ENCODE measurements at places on chromosomes 1 and 21.

GRCh38 chr1:166272155-166272554 is 105.4 kb upstream of the FAM78B start:
- no peak overlapping the region for H3K4me3 ChIP-seq
- no peaks in the 10 kb centered on the region for H3K36me3 ChIP-seq
- DNase-seq: no peak
- H3K4me1 ChIP-seq: no peaks in the 10 kb centered on the region

DNA sequence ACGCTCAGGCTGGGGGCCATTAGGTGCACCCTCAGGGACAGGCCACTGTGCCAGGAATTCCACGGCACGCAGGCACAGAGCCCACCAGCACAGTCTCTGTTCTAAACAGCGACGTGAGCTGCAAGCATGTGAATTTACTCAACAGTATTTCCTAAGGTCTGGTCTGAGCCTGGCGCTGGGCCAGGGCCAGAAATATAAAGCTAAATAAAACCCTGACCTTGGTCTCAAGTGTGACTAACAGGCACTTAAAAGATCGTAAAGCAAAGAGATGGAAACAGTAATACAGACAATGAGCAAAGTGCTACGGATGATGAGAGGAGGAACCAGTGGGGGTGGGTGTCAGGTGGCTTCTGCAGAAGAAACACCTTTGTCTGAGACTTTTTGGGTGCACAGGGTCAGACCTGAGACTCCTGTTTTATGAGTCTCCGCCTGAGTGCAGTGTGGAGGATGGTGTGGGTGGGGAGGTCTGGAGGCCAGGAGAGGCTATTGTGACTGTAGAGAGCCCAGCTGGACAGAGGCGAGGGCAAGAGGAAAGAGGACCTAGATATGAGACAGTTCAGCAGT is 53.4 kb upstream of the EDN2 start:
- no peaks in the 10 kb centered on the region for H3K27me3 ChIP-seq
- H3K36me3 ChIP-seq: peaks cover under 1% of the 10 kb centered on the region
- no peak overlapping the region for H3K27ac ChIP-seq
- no peak overlapping the region for H3K4me3 ChIP-seq
- no peak for DNase-seq

GRCh38 chr1:198788561-198789064 is 149.8 kb downstream of the PTPRC start:
- H3K27ac ChIP-seq: no peak overlapping the region
- H3K4me1 ChIP-seq: no peaks in the 10 kb centered on the region
- no peaks in the 10 kb centered on the region for H3K36me3 ChIP-seq
- no peak for DNase-seq
- H3K27me3 ChIP-seq: no peaks in the 10 kb centered on the region

DNA sequence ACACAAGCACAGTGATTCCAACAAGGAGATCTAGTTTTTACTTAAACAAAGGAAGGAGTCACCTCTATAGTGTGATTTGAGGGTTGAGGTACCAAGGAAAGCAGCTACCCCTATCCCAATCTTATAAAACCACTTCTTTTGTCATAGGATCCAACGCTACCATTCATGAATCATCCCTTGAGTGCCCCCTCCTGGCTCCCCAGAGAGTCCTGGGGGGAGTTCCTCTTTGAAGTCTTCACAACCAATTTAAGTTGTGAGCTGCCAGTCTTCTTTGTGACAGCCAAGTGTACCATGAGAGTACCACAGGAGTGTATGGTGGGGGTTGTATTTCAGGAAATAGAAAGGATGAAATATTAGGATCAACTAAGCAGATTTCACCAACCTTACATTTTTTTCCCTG is 39.1 kb upstream of the NHLH2 start:
- no peaks in the 10 kb centered on the region for H3K4me1 ChIP-seq
- no peaks in the 10 kb centered on the region for H3K36me3 ChIP-seq
- H3K4me3 ChIP-seq: no peak overlapping the region

DNA sequence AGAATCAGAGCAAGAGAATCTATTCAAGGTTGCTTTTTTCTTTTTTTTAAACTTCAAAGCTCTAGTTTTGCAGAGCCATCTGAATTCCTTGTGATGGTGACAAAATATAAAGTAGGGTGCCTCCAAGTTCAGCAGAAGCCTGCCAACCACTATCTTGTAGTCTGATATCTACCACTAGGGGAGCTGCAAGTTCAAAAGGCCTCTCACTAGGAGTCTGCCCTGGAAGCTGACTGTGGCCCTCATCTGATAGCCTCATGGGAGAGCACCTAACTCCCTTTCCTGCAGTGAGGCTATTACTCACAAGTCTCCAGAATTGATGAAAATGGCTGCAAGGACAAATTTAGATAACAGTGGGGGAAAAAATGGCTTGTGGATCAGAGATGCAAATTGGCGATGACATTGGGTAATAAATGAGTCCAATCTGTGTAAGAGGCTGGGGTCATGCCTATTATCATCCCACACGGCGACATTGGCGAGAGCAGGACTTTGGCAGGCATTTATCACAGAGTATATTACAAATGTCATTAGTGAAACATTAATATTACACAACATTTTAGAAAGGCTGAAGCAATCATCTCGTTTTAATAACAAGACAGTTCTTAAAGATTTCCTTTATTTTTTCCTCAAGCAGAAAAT is 10.7 kb upstream of the ZP4 start:
- H3K36me3 ChIP-seq: no peaks in the 10 kb centered on the region
- H3K4me3 ChIP-seq: no peak overlapping the region
- H3K27ac ChIP-seq: no peak overlapping the region
- no peaks in the 10 kb centered on the region for H3K27me3 ChIP-seq

- H3K27ac ChIP-seq: no peak overlapping the region
- H3K4me1 ChIP-seq: no peaks in the 10 kb centered on the region
These were observed 602 bp upstream of the RIMKLA start for GRCh38 chr1:42379794-42380585.

DNA sequence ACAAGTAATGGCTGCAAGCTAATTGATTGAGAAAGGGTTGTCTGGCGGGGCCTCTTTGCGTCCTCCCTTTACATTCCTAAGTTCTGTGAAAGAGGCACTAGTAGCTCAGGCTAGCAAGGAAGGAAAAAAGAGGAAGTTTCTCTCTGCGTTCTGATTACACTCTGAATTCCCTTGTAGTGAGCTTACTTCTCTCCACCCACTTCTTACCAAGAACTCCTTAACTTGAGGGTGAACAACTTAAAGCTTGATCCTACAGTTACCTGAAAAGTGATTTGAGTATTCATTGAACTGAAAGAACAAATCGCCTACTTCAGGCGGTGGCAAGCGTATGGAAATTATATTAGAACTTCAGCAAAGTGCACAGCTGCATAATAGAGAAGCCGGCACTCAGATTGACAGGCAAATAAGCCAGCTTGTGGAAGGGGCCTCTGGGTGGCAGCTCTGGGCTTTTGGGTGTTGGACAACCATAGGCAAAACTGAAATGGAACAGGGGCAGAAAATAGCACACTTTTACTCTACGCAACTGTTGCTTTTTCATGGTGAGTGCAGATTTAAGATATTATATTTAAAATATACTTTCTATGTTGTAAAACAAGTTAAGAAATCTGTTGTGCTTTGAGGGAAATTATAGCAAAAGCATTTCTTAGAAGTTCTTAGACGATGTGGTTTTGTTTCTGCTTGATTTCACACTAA is 464.5 kb downstream of the USP25 start:
- peak; percentile 25 for DNase-seq
- H3K4me3 ChIP-seq: no peak overlapping the region
- peak overlapping the region; percentile 20 for H3K27ac ChIP-seq
- H3K36me3 ChIP-seq: no peaks in the 10 kb centered on the region

- no peaks in the 10 kb centered on the region for H3K4me1 ChIP-seq
- no peak overlapping the region for H3K27ac ChIP-seq
- H3K36me3 ChIP-seq: no peaks in the 10 kb centered on the region
- DNase-seq: no peak
These were observed 43.1 kb downstream of the FOXO6 start for GRCh38 chr1:41404308-41404761.

GRCh38 chr1:118300808-118301207 is 115.8 kb upstream of the SPAG17 start:
- no peak overlapping the region for H3K27ac ChIP-seq
- H3K4me3 ChIP-seq: no peak overlapping the region
- no peaks in the 10 kb centered on the region for H3K36me3 ChIP-seq
- DNase-seq: no peak
- H3K4me1 ChIP-seq: no peaks in the 10 kb centered on the region

- no peaks in the 10 kb centered on the region for H3K4me1 ChIP-seq
- DNase-seq: no peak
- no peaks in the 10 kb centered on the region for H3K27me3 ChIP-seq
- no peak overlapping the region for H3K4me3 ChIP-seq
- H3K27ac ChIP-seq: no peak overlapping the region
These were observed 45.9 kb downstream of the NIBAN1 start for GRCh38 chr1:184928394-184928793.

GRCh38 chr1:217585577-217585976 is 45.3 kb downstream of the GPATCH2 start:
- H3K36me3 ChIP-seq: no peaks in the 10 kb centered on the region
- H3K27me3 ChIP-seq: no peaks in the 10 kb centered on the region
- no peak for DNase-seq
- H3K27ac ChIP-seq: no peak overlapping the region

DNA sequence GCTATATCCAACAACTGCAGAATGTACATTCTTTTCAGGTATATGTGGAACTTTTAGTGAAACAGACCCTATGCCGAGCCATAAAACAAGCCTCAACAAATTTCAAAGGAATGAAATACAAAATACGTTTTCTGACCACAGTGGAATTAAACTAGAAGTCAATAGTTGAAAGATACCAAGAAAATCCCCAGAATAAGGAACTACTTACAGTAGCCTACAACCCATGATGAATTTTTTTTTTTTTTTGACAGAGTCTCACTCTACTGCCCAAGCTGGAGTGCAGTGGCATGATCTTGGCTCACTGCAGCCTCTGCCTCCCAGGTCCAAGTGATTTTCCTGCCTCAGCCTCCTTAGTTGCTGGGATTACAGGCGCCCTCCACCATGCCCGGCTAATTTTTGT is 83.4 kb downstream of the RUNX3 start:
- no peak overlapping the region for H3K27ac ChIP-seq
- peaks cover 7% of the 10 kb centered on the region for H3K4me1 ChIP-seq
- H3K36me3 ChIP-seq: no peaks in the 10 kb centered on the region
- H3K27me3 ChIP-seq: no peaks in the 10 kb centered on the region
- H3K4me3 ChIP-seq: no peak overlapping the region

- no peaks in the 10 kb centered on the region for H3K27me3 ChIP-seq
- DNase-seq: no peak
- peaks cover 6% of the 10 kb centered on the region for H3K36me3 ChIP-seq
- peak overlapping the region; percentile 44 for H3K27ac ChIP-seq
- no peak overlapping the region for H3K4me3 ChIP-seq
These were observed 36.5 kb downstream of the MACO1 start for GRCh38 chr1:25467193-25467592.

DNA sequence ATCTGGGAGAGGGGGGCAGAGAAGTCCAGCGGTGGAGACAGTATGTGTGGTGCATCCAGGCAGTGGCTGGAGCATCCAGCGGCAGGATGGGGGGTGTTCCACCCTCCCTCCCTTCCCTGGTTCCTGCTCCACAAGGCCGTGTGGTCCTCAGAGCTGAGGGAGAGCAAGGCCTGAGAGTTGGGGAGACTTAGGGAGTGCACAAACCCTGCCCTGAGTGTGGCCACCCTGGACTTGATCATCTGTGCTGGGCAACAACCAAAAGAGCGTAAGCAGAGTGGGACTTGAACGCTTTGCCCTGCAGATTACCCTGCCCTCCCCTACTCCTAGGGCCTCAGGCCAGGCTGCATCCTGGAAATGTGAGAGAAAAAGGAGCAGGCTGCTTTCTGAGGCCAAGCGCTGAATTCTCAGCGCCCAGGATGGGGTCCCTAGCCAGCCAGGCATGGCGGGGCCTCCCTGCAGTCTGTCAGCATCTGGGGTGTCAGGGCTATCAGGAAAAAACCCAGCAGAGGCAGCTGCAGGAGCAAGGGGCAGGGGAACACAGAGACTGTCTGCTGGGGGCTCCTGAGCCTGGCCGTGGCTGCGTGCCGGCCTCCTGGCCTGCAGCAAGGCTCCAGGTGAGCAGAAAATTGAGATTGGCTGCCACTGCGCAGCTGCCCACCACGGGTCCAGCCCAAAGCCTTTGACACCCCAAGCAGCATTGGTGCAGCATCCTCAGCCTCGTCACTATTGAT is 266.2 kb downstream of the NPHP4 start:
- H3K27me3 ChIP-seq: peaks cover 2% of the 10 kb centered on the region
- H3K4me3 ChIP-seq: no peak overlapping the region
- no peak for DNase-seq
- no peaks in the 10 kb centered on the region for H3K4me1 ChIP-seq

DNA sequence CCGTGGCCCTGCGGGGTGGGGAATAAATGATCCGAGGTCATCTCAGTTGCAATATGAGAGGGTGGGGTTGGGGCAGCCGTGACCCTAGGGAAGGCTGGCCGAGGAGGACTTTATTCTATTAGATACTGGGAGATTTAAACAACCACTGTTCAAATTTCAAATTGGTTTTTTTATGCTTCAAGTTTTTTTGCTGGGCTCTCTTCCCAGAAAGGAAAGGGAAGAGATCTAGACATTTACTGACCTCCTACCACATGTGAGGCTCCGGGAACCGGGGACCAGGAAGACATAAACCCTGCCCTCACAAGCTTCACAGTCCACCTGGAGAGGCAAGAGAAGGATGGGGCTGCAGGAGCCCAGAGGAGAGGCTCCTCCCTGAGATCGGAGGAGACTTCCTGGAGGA is 207.3 kb downstream of the FOXD2 start:
- H3K4me1 ChIP-seq: no peaks in the 10 kb centered on the region
- no peaks in the 10 kb centered on the region for H3K36me3 ChIP-seq
- no peak overlapping the region for H3K27ac ChIP-seq
- no peaks in the 10 kb centered on the region for H3K27me3 ChIP-seq
- DNase-seq: no peak

DNA sequence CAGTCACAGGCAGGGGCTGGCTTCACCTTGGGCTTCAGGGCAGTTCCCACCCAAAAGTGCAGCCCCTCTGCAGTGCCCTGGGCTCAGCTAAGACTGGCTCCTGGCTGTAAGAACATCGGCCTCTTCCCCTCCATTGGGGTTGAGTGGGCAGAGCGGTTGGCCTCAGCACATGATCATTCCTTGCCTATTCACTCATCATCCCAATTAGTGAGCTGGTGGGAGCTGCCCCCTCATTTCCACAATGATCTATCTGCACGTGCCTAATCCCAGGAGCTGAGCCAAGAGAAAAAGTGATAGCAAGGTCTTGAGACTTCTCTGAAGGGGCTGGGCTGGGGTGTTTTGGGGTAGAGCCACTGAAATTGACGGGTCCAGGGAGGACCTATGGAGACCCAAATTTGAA is 133.6 kb downstream of the SYF2 start:
- no peak overlapping the region for H3K27ac ChIP-seq
- DNase-seq: no peak
- H3K4me3 ChIP-seq: no peak overlapping the region

DNA sequence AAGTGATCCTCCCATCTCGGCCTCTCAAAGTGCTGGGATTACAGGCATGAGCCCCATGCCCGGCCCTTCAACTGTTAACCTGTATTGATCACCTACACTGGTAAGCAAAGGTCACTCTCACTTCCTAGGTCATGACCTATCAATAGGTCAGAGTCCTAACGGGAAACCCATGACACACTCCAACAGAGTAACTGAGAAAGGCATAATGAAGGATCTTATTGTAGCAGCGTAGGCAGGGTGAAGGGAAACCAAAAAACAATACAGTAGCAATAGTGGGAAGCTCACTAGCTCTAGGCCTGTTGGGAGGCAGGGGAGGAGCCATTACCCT is 19.5 kb upstream of the IFNAR1 start:
- no peaks in the 10 kb centered on the region for H3K27me3 ChIP-seq
- no peak for DNase-seq
- no peak overlapping the region for H3K4me3 ChIP-seq
- no peaks in the 10 kb centered on the region for H3K4me1 ChIP-seq
- H3K36me3 ChIP-seq: no peaks in the 10 kb centered on the region
- no peak overlapping the region for H3K27ac ChIP-seq

- H3K36me3 ChIP-seq: no peaks in the 10 kb centered on the region
- no peak overlapping the region for H3K4me3 ChIP-seq
- peak; percentile 2 for DNase-seq
These were observed 4.1 kb upstream of the PRDM16 start for GRCh38 chr1:3064901-3065300.

All from naive thymus-derived CD4-positive, alpha-beta T cell (primary cell).